ENCODE measurements at places on chromosomes 7 and 10.

DNA sequence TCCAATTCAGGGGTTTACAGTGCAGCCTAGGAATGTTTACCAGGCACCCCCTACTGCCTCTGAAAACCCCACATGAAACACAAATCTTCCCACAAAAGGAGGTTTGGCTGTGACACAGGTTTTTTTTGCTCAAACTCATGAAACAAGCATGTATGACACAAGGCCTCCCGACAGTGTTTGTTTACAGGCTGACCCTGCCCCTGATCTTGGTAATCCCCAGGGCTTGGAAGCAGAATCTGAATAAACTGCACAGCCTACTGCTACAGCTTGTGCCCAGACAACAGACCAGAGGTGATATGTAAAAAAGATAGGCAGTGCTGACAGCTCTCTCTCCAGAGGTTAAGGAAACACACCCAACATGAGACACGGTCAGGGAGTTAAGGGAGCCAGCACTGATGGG is 184.2 kb downstream of the KMT2E start:
- no peak for DNase-seq

DNA sequence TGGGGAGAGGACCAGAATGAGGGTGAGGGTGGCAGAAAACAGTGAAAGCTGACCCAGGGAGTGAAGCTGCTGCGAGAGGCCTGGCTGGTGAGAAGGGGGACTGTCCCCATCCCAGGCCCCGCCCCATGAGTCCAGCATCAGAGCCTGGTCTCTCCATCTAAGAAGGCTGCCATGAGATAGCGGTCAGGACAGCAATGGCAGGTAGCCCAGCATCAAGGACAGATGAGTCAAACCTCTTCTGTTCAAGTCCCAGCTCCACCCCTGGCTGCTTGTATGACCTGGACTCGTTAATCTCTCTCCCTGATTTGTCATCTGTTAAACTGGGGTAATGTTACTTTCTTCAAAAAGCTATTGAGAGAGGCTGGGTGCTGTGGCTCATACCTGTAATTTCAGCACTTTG is 22.2 kb downstream of the GPNMB start:
- DNase-seq = no peak

DNA sequence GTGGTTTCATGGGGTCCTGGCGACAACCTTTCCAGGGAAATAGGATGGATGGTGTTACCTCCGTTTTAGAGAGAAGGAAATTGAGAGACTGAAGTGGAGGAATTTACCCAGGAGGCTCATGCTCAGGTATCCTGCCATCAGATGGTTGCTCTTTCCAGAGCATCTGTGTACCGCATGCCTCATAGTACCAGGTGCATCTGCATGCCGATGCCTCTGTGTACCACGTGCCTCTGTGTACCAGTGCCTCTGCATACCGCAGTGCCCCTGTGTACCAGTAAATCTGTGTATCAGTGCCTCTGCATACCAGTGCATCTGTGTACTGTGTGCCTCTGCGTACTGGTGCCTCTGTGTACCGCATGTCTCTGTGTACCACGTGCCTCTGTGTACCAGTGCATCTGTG is 3.2 kb downstream of the VWA2 start:
- DNase-seq = no peak

DNA sequence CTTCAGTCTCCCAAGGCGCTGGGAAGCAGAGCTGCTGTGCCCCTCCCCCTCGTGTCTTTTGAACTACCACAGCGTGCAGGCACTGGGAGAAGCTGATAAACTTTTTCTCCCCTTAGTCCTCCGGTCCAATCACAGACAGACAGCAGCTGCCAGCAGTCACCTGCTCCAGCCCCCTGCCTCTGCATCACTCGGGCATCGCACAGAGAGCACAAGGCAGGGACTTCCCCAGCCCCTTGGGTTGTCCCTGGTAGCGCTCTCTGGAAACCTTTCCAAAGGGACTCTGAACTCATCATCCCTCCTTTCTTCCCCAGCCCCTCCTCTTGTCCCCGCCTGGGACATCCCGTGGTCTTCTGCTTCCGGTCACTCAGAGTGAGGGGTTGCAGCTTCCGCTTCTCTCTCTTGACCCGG is 1.4 kb upstream of the NEUROG3 start:
- DNase-seq = no peak

DNA sequence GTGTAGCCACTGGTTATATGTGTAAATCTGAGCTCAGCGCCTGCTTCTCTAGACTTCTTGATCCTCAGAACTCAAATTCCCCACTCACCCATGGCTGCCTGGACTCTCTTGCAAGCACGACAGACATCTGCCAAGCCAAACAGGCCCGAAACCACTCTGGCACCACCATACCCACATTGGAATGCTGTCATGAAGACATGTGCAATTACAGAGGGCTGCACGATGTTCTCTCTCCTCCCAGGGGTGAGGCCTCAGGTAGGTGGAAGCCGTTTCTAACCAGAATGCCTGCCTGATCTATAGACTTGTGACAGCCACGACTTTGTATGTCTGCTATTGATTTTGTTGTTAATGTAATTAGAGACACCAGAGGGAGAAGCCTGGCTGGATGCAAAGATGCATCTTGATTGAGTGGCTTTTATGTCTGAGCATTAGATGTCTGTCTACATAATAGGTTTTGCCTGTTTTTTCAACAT is 4.0 kb downstream of the BAMBI start:
- DNase-seq = no peak

GRCh38 chr10:128863411-128863810 is 603.6 kb upstream of the MGMT start:
- no peak for DNase-seq

DNA sequence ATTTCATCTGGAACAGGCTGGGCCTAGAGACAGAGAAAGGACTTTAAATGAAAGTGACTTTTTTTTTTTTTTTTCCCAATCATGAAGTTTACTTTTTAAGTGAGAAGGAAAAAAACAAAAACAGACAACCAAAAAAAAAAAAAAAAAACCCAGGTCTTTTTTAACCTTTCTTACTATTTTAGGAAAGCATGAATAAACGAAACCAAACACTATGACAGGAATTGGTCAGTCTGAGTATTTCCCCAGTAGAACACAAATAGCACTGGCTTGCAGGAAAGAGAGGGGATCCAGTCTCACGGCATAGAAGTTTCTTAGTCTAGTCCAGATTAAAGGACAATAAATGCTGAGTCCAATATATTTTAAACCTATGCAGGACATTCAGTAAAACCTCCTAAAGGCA is 180.5 kb upstream of the CCDC6 start:
- no peak for DNase-seq

- DNase-seq = no peak
These were observed 32.2 kb upstream of the COL13A1 start for GRCh38 chr10:69769395-69769992.

DNA sequence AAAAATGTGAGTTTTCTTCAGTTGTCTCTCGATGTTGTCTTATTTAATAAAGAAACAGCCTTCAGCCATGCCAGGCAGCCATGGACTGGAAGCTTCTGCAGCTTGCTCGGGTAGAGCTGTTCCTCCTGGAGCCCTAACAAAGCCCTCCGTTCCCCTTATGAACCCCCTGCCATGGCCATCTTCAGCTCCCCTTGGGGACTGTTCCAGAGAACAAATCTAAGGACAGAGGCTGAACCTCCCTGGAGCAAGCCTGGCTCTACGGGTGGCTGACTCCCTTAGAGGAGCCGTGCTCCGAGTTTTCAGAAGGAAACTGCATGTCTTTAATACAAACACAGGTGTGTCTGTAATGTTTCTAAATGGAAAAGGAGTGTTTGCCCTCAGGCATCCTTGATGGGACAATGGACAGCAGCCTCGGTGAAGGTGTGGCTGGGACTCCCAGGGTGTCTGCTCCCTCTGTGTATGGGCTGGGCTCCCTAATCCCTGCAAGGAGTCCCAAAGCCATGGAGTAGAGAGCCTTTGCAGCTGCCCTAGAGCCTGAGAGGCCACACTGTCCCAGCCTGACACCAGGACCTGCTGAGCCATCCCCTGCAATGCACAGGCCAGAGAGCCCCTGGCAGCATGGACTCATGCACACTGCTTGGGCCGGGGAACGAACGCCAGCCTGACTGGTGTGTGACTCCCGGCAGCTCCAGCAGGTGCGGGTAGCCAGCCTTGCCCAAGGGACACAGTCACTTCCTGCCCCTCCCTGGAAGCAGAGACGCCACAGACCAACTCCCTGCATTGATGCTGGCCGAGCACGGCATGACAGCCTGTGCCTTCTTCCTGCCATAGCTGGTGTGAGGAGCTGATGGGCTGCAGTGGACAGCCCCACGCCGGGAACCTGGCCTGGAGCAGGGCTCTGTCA is 381.8 kb downstream of the TCERG1L start:
- DNase-seq = no peak

DNA sequence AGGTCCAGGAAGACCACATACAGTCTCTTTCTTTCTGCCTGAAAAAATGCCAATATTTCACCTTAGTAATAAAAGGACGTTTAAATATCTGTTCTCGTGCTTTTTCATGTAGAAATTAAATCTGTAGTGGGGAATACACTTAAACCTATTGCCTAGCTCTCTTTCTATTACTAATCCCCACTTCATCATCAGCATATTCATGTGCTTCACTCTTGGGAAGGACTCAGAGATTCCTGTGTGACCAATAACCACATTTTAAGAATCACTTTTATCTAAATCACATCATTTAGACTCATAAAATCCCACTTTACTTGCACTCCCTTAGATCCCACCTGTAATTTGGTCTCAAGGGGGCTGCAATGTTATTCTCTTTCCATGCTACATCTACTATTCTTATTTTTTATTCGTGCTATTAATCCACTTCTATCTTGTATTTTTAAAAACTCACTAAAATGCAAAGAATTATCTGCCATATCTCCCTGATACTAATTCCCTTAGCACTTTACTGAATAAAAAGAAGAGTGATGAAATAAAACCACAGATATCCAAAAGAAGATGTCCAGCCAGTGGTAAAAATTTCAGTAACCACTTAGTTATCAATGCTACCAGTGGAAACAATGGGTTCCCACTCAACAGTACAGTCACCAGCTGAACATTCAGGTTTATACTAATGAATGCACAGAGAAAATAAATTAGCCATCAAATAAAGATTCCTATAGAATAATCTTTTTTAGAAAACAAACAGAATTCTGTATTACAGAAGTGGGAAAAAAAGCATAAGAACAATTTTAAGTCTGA is 102.1 kb downstream of the PPP1R17 start:
- no peak for DNase-seq

DNA sequence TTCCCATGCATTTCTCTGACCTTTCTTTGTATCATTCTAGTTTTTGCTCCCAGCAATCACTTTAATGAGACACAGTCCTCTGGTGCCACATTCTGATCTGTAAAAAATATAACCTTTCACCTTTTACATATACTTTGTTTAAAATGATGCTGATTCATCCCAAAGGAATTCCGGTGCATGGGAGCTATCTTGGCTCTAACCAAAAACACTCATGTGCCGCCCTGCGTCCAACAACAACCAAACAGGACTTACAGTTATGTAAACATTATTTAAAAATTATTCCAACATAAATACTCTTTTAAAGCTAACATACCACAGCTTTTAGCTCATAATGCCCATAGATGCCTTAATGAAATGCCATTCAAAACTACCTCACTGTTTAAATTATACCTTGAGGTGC is 7.7 kb upstream of the OPALIN start:
- no peak for DNase-seq

GRCh38 chr10:33930079-33930478 is 595.6 kb upstream of the NRP1 start:
- peak; percentile 13 for DNase-seq

DNA sequence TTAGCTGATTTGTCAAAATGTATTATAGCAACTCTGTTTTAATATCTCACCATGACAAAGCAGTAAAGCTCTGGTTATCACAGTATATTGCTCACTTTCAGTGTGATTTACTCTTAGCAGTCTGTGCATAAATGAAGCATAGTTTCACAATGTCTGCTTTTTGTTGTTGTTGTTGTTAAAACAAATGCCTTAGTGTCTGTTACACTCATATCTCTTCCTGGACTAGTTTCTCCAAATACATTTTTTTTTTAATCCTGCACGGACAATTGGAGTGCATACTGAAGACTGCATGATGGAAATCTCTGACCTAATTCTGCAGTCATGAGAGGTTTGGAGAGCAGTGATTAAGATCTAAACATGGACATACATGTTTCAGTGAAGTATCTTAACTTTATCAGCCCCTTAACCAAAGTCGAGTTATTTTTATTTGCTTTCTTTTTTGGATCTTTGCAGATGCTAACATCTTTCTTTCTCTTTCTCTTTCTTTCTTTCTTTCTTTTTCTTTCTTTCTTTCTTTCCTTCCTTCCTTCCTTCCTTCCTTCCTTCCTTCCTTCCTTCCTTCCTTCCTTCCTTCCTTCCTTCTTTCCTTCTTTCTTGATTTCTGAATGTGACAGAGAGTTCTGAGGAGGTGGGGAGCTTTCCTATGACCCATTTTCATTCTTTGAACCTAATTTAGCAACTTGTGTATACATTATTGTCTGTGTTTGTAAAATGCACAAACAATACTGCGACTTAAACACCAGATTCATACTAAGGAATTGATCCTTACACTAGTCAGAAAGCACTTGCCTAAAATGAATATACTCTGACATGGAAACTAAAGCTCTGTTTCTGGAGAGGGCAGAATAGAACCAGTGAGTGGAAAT is 161.5 kb upstream of the AGR3 start:
- no peak for DNase-seq

DNA sequence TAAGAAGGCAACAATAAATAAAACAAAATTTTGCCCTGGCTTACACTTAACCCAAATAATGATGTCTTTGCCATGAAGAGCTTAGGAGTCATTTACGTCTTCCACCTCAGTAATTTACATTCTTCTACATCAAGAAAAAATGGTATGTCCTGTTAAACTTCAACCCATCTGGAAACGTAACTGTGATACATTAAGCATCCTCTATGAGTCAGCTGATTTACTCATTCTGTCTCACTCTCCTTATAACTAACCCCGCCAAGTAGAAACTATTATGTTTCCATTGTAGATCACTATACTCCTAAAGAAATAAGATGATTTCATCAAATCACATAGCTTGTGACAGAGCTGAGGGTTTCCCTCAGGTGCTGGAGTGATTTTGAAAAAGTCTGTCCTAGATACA is 330.7 kb downstream of the CDC14C start:
- no peak for DNase-seq

DNA sequence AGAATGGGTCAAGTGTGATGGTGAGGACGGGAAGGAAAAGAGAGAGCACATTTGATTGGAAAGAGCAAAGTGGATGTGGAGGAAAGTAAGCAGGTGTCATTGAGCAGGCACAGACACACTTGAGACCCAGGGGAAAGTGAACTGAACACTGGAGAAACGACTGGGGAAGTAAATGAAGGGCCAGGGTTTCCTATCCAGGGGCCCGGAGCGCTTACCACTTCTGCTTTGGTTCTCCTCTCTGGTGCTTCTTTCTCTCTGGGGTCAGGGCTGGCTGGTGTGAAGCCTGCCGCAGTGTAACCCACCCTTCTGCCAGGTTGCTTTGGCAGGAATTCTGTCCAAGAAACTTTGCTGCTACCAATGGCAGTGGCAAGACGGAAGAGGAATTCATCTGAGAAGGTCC is 219.3 kb downstream of the SKAP2 start:
- peak; percentile 76 for DNase-seq
